SIG-M5 (cell line): ENCODE measurements at places on chromosomes 16 and 17.

DNA sequence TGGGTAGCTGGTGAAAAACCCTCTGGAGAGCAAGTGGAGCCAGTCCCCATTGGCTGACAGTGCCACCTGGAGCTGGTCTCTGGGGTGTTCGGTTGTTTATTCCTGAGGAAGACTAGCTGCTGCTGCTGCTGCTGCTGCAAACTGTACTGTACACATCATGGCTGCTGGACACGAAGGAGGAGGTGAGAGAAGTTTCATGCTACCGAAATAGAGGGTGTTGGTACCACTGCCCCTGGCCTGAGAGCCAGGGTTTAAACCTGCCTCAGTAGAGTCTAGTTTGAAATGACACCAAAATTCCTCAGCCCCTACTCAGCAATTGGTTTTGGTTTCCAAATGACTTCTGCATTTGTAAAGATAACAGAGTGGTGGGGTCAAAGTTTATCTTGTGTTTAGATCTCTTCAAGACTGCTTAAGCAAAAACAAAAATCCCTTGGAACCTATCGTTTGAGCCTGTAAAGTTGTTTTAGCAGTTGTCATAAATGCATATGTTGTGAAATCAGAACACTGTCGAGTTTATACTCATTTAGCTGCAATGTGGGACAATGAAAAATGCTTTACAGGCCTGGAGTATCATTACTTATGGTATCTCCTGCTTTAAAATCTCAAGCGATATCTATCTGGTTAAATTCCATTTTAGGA, 40.8 kb downstream of the CYB5B start:
- DNase-seq, result no peak

DNA sequence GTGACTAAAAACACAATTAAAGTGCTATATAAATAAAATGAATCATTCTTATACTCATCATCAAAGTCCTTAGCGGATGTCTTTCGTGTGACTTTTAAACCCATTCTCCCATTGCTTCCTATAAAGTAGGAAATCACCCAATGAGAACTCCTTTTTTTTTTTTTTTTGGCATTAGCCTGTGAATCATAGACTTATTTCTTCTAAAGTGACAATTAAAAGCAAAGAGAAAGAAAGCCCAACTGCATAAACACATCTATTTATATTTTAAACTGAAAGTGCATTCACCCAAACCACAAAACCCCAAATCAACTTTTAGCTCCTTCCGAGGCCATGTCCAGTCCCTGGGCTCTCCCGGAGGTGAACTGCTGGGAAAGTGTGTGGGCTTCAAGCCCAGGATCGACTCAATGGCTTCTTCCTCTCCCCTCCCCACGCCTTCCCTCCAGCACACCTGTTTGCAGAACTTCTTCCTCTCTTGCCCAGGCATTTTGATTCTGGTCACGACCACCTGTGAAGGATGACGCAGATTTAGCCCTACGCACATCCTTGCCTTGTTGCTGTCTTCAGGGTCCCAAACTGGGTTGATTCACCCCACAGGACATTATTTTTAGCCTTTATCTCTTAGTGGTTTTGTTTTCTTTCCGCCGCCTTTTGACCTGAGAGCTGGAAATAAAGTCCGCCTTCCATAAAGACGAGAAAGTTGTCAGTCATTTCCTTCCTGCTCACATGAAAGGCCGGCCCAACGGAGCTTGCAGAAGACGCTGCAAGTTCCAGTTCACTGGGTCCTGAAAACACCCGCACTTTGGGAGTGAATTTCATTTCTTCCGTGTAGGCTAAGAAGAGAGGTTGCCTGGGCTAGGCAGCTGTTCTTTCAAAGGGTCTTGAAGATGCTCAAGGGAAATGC, 166.8 kb downstream of the MAP2K6 start:
- DNase-seq, result no peak

GRCh38 chr16:64250866-64251265, 871.0 kb downstream of the CDH11 start:
- DNase-seq, result no peak

DNA sequence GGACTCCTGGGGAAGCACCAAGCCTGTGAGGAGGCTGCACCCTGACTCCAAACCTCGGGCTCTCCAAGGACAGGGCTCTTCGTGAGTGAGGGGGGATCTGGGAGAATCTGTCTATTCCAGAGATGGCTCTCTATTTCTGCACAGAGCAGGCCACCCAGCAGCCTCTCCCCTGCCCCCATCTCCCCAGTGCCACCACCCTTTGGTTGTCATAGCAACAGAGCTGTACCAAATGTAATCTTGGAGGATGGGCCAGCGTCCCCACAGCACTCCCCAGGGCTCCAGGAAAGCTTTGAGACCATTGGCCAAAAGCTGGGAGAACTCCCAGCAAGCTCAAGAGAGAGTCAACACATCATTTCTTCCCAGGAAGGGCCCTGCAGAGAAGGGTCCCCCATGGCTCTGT, 49.3 kb downstream of the ABCC12 start:
- no peak for DNase-seq

GRCh38 chr16:57628008-57628781, at the start of gene ADGRG1:
Gene ADGRG1 (plus strand): TSS chr16:57628630. CDS start chr16:57650288, 21,658 bp downstream.
- no peak for DNase-seq

- no peak for DNase-seq
These were observed 5.0 kb upstream of the ADGRG1 start for GRCh38 chr16:57623251-57624043.
